CD4-positive, alpha-beta T cell treated with Interleukin-17A for 4 hours (primary cell): ENCODE measurements at places on chromosomes 2 and 18.

DNA sequence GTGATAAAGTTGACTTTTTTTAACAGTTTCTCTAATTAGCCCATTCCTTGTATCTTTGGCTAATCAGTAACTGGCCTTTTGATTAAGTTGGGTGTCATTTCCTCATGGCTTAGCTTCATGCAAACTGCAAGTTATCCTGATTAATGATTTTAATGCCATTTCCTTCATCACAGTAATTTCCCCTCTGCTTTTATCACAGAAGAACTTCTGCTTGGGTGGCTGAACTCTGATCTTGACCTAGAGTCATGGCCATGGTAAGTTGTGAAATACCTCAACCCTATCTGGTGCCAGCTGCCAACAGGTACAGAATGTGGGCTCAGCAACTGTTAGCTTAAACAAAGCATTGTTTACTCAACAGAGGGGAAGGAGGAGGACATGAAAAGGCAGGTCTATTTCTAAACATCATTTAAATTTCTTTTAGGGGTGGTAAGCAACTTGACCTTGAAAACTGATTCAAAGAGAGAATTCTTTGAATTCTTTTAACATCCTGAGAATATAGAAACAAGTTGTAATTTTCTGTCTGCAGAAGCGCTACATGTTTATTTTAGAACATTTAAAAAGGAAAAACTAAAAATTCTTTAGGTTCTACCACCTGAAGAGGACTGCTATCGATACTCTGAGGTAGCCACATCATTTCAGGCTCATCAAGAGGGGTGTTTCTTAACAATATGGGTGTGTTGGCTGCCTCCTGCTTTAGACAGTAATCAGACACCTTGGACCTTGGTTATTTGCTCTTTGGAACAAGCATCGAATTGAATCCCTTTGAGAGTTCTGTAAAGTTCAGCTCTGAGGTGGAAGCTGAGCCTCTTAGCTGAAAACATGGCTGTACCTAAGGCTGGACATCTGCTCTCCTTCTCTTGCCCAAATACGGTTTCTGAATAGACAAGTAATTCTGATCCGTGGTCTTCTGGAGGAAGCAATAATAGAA lies 39.7 kb downstream of the ANXA4 start:
- no peak for DNase-seq

- DNase-seq: no peak
These were observed 1293.1 kb upstream of the SLC39A10 start for GRCh38 chr2:194363878-194364277.

DNA sequence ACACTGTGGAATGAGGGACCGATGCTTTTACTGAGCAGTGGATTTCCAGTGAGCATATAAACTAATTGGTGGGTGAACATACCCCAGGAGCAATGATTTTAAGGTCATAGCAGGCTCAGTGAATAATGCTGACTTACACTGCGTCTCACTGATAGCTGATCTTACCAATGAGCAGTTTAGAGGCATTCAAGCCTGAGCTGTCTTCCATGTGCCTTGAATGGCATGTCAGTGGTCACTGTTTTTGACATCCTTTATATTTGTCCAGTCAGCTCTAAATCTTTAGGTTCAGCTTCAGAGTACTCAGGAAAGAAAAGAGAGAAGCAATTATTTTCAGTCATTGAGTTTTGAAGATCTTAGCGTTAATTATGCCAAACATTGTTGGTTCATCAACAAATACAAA lies 88.3 kb downstream of the CAMKMT start:
- no peak for DNase-seq

DNA sequence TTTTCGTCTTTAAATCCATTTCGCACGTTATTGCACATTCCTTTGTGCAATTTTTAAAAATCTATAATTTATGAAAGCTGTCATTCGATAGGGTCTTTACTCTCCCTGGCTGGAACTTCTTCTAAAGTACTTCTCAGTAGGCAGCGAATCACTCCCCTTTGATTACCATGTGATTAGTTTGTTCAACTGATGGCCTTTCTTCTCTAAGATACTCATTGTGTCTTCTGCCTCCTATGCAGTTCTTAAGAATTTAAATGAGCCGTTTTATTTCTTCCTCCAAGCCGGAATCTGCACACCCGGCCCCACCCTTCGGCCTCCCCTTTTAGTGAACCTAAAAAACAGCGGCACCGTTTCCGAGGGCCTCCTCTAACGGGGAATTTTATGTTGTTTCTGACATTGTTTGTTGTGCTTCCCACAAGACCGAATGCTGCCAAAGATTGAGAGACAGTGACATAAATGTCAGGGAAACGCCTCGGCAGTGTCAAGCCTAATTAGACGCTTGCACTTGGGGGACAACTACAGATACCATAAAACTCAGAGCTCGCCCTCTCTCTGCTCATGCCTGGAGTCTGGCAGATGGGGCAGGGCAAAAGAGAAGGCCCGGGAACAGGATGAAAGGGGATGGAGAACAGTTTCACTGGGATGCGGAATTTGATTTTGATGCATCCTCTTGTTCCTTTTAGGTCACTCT lies 255.3 kb downstream of the BCL11A start:
- DNase-seq: no peak

DNA sequence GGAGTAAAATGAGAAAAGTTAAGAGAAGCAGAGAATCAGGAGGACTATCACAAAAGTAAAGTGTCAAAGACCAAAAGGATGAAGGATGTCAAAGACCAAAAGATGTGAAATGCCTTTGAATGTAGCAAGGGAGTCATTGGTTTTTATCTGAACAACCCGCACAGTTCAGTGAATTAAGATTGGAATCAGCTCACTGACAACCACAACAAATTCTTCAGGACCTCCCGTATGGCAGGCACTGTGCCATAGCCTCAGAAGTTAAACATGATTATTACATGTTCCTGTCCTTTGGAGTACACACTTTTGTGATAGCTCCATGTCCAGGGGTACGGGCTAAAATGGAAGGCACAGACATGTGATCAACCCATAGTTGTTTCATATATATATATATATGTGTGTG lies 5.0 kb upstream of the TXNL1 start:
- no peak for DNase-seq

DNA sequence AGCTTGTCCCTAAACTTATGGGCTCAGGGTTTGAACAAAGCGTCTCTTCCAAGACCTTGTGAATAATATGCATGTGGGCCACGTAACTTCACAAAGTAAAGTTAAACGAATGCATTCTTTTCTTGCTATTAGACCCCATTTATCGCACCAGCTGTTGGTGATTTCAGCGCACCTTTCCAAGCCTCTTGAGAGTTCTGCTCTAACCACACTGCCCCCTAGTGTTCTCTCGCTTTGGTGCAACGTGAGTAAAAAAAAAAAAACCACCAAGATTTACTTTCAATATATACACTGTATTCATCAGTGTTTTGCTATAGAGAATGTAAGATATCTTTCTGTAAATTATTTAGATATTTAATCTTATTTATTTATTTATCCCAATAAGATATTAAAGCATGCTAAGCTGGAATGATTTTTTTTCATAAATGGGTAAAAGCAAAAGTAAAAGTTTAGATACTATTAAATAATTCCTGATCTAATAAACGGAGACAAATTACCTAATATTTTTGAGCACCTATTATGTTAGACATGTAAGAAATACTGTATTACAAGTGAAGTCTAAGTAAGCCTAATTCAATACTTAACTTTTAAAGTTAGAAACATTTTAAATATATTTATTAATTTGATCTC lies 459.5 kb downstream of the DLGAP1 start:
- peak; percentile 56 for DNase-seq

- DNase-seq: no peak
These were observed 12.1 kb downstream of the PLEKHH2 start for GRCh38 chr2:43648994-43649701.

GRCh38 chr18:9802175-9803062 lies 83.4 kb upstream of the TXNDC2 start:
- no peak for DNase-seq

DNA sequence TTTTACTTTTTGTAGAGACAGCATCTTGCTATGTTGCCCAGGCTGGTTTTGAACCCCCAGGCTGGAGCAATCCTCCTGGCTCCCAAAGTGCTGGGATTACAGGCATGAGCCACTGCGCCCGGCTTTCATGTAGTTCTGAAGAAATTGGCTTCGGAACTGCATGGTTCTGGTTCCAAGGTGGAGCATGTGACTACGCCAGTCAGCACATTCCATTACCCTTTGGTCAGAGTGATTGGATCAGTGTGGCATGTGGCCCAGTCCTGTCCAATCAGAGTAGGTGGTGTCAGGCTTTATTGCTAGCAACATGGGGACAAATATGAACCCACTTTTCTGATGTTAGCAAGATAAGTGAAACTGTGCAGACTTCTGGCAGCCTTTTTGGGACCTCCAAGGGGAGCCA lies 16.3 kb upstream of the ATOH8 start:
- DNase-seq: no peak

- no peak for DNase-seq
These were observed 6.4 kb upstream of the XDH start for GRCh38 chr2:31420936-31421335.

- DNase-seq: no peak
These were observed 47.1 kb downstream of the ZNF532 start for GRCh38 chr18:58911766-58912165.

- no peak for DNase-seq
These were observed 357.4 kb downstream of the RND3 start for GRCh38 chr2:150129921-150130575.
